ENCODE measurements at places on chromosomes 5 and 9. TPM values are rescaled to one million over a fixed set of nuclear protein-coding genes. Genes with fewer than 3 reads are reported as not detected.

Gene MYOT
- total RNA-seq, result 1.3 TPM

Gene C9
- not detected for total RNA-seq

Gene CKMT2
- 6.6 TPM for total RNA-seq

Gene PDGFRB
- 108 TPM for total RNA-seq

Gene CDC42SE2
- total RNA-seq, result 39.6 TPM

Gene RNF224
- 0.34 TPM for total RNA-seq

Gene ACOT12
- not detected for total RNA-seq

Gene KIF4B
- total RNA-seq, result not detected

Gene KCNN2
- 2.1 TPM for total RNA-seq

Gene PPIC
- 39.2 TPM for total RNA-seq

Gene SWI5
- 21.9 TPM for total RNA-seq

Gene DBH
- not detected for total RNA-seq

Gene ABLIM3
- total RNA-seq, result 101 TPM

Gene ANKRD20A1
- 4.4 TPM for total RNA-seq

Gene FAM151B
- total RNA-seq, result 2.9 TPM

Gene PRDM9
- not detected for total RNA-seq

Gene PCDHGB7
- 11.7 TPM for total RNA-seq

Gene ORM1
- total RNA-seq, result 3.3 TPM

Data from ureter (tissue), 1 donor.